ENCODE measurements at places on chromosomes 4 and X. TPM values are rescaled to one million over a fixed set of nuclear protein-coding genes. Genes with fewer than 3 reads are reported as not detected.
A peak's percentile ranks its signal among the peaks of the same experiment; 100 is the strongest.

DNA sequence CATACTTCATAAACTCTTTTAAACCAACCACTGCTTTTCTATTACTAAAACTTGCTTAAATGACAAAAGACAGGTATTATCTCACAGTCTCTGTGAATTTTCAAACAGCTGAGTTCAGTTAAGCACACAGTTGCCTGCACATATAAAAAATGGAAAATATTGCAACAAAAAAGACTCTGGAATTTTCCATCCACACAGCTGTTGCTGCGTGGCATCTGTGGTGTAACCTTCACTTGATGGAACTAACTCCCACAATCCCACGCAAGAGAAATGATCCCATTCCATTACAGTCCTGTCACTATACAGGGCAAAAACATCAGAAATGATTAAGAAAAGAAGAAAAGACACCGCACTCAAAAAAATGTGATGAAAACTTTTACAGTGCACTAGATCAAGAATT is 149.8 kb upstream of the TBL1X start:
- DNase-seq: no peak

- no peak for DNase-seq
These were observed 8.8 kb downstream of the DDX60 start for GRCh38 chr4:168309781-168310180.

DNA sequence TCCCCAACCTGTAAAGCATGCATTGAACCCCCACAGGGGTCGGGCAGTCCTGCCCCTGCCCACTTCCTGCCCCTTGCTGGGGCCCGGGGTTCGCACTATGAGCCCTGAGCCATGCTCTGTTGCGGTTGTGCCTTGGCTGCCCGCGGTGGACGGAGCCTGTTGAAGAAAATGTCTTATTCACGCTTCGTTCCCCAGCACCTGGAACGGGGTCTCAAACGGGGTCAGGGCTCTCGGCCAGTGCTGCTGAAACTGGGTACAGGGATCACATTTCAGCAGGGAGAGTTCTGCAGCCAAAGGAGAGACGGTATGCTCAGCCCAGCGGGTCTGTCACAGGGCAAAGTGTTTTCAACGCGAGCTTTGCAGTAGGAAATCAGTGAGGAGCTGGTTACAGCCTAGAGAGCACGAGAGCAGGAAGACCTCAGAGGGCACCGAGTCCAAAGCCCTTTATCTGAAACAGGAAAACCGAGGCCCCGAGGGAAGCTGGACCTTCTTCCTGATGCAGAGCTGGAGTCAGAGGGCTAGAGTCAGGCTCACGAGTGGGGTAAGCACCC is 46.3 kb upstream of the AFAP1 start:
- no peak for DNase-seq

Gene NELFA
- 37.8 TPM for total RNA-seq

Gene RTL3
- not detected for total RNA-seq

Gene GLRA2
- not detected for total RNA-seq

DNA sequence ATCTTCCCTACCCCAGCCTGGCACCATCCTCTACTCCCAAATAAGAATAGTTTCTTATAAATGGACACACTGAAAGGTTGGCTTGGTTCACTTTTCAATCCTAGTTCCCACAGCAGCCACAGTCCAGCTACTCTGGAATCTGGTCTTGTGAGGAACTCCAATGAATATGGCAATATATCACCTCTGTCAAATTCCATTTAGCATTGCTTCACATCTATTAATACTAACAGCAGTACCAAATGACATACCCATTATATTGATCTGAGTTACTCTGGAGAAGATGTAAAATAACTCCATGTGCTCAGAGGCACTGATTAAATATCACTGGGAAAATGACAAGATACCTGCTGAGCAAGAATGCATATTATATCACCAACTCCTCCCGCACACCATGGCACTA is 8.6 kb downstream of the OPHN1 start:
- DNase-seq: no peak

- DNase-seq: no peak
These were observed 25.4 kb upstream of the ARSD start for GRCh38 chrX:2954541-2954940.

Gene AR
- 10.2 TPM for total RNA-seq

Gene PCGF3
- 70.0 TPM for total RNA-seq

DNA sequence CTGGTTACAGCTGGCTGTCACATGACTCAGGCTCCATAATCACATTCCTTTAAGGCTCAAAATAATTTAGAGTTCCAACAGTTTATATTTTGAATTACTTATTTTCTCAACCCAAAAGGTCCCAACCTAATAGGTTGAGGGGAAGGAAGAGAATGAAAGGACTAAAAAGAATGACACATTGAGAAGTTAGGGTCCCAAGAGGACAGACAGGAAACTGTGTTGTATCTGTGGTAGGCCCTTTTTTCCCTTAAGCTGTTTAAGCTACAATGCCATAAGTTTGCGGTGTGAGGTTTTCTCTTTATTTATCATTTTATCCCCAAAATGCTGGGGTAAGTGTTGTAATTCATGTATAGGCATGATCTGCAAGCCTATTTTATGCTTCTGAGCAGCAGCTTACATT is 290.2 kb downstream of the ZNF674 start:
- DNase-seq: no peak

Gene PNMA5
- not detected for total RNA-seq

DNA sequence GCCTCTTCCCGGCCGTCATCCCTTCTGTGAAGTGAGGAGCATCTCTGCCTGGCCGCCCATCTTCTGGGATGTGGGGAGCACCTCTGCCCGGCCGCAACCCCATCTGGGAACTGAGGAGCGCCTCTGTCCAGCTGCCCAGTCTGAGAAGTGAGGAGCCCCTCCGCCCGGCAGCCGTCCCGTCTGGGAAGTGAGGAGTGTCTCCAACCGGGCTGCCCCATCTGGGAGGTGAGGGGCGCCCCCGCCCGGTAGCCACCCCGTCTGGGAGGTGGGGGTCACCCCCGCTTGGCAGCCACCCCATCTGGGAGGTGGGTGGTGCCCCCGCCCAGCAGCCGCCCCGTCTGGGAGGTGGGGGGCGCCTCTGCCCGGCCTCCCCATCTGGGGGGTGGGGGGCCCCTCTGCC is 142.3 kb downstream of the LAS1L start:
- peak; percentile 84 for DNase-seq

GRCh38 chr4:173504181-173504503 is 25.9 kb downstream of the HAND2 start:
- DNase-seq: no peak

GRCh38 chrX:149631234-149632165 is at the start of gene TMEM185A:
TSS of gene TMEM185A (minus strand) at chrX:149631792. CDS start at chrX:149631580, 212 bp downstream.
- peak; percentile 89 for DNase-seq

DNA sequence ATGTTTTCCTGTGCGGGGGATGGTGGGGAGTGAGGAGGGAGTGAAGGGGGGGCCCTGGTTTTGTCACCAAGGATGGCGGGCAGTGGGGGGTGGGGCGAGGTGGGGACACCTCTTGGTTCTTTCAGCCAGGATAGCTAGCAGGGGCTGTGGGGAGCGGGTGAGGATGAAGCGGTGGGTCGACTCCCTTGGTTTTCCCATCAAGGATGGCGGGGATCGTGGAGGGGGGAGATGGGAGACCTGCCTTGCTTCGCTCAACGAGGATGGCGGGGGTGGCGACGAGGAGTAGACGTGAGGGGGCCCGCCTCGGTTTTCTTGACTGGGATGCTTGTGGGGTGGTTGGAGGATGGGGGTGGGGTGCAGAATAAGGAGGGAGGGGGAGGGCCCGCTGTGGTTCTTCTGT is 643 bp downstream of the FHL1 start:
- no peak for DNase-seq

- DNase-seq: no peak
These were observed at the start of gene CHRNA9 for GRCh38 chr4:40334591-40335524. TSS of gene CHRNA9 (plus strand) at chr4:40335333. CDS start at chr4:40335468, 135 bp downstream.

- DNase-seq: no peak
These were observed 43.9 kb upstream of the SLC25A4 start for GRCh38 chr4:185099024-185099682.

DNA sequence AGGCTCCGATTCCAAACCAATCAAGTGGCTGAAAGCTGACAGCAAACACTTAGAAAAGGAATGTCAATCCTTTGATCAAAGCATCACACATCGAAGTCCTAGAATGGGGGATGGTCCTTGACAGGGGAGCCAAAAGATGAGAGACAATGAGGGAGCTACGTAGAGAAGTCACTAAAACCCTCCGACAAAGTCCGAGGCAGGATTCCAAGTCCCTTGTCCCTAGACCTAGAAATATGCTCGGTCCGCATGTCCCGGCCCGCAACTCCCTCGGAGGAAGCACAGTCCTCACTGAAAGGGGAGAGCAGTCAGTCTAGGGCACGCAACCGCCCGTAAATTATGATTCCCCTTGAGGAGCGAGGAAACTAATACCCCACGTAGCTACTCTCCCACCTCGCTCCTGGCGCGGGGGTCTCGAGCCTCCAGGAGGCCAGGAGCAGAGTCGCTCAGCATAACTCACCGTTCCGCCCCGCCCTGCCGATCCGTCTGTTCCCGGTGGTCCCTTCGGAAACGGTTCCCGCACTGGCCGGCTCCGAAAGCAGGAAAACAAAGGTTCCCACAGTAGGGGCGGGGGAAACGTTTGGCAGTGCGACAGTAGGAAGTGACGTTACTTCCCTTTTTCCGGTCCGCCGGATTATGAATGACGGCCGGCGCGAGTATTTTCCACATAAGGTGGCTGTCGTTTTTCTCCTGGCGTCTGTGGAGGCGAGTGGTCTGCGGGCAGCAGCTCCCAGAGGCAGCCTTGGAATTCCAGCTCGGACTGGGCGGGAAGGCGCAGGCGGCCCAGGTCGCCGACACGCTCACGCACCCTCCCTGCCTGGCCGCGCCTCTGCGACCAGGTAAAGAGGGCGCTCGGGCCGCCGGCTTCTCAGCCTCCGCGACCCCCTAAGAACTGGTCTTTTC is at the start of the genes GSTCD and INTS12:
GSTCD (plus strand) TSS at position 604 of the 900 bp plus-strand sequence. CDS start 8,830 bp downstream, outside the sequence.
INTS12 (minus strand) TSS at position 509 of the 900 bp plus-strand sequence. CDS start 8,684 bp downstream, outside the sequence.
- DNase-seq: peak; percentile 96

- peak; percentile 19 for DNase-seq
These were observed 7.5 kb downstream of the KLHL15 start for GRCh38 chrX:24019448-24019847.

DNA sequence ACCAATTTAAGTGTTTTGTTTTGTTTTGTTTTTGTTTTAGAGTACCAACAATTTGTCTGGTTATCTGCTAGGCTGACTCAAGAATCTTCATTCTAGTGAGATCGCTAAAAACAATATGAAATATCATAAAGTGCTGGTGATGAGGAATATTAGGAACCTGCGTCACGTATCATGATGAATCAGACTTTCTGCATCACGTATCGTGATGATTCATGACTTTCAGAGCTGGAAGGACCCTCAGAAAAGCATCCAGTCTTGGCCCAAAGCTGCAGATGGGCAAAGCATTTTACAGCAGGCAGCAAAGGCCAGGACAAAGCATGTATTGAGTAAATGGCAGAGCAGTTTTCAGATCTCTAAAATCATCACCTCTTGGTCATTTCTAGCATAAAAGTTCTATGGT is 278.0 kb upstream of the BOD1L1 start:
- no peak for DNase-seq

Gene RIBC1
- total RNA-seq: 0.47 TPM

Gene TMEM175
- 39.7 TPM for total RNA-seq

DNA sequence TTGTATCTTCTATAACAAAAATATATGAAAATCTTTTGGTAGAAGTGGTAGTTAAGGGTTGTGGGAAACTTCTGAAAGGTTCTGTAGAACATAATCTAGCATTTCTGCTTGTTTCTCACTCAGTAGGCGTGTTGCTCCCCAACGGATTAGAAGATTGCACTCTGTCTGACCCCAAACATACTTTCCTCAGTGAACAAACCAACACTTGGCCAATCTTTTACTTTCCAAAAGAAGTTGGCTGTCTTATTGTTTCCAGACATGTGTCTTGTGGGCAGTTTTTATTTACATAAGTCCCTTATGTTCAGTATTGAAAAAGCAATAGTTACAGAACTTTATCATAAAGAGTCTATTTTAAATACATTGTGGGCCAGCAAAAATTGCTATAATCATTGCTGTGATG is 312.8 kb upstream of the EPHA5 start:
- DNase-seq: no peak

DNA sequence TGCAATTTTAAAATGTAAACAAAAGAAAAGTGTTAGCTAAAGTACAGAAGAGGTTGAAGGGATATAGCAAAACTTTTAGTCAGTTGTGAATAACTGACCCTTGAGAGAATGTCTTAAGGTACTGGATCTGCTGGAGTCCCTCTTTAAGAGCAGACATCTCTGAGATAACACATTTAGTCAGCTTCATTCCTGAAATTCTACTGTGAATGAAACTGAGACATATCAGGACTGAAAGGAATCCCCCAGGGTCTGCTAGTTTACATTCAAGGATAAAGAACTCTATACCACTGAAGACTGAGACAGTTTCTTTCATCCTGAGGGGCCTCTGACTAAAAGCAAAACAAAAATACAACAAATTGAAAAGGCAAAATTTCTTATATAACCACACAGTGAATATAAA is 54.4 kb downstream of the PGRMC1 start:
- no peak for DNase-seq

Gene RBM47
- total RNA-seq: 0.11 TPM

DNA sequence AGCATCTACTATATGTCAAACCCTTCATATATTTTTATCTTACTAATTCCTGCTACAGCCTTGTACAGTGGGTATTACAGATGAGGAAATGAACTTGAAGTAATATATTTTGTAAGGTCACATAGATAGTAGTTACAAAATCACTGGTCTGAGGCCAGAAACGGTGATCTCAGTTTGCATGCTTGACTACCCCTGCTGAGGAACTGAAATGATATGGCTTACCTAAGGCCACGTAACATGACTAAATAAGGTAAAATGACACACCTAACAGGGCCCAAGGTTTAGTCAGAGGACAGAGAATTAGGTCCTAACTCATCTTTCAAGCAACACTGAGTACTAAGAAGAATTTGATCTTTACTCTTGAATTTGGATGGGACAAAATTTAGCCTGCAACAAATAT is 1.5 kb upstream of the COMMD8 start:
- DNase-seq: no peak

- DNase-seq: no peak
These were observed 867.4 kb upstream of the PCDH10 start for GRCh38 chr4:132281733-132282132.

DNA sequence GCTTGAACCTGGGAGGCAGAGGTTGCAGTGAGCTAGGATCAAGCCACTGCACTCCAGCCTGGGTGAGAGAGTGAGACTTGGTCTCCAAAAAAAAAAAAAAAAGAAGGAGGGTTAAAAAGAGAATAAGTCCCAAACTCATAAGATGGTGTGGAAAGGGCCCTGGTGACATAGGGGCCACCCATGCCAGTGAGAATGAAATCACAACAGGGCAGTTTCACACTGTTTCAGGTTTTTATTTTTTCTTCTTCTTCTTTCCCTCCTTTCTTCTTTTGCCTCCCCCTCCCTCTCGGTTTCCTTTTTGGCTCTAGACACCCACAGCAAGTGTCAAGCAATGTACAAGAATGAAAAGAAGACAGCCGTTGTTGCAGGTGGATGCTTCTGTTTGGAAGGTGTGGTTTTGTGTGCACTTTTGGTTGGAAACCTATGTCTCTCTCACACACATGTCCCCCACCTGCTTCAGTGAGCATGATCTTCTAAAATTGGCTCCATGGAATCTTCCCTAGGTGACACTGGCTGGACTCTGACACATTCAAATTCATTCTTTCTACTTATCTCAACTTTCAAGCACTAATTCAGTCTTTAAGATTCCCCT is 14.4 kb upstream of the TLR8 start:
- DNase-seq: no peak

GRCh38 chr4:27128443-27128842 is 267.8 kb downstream of the STIM2 start:
- no peak for DNase-seq

- no peak for DNase-seq
These were observed 46.8 kb downstream of the SLIT2 start for GRCh38 chr4:20298455-20298854.

- DNase-seq: no peak
These were observed 321.6 kb downstream of the ARHGAP10 start for GRCh38 chr4:148053298-148054003.
